Hepatocyte (in vitro differentiated cells): ENCODE measurements at places on chromosomes 3 and 15.
A peak's percentile ranks its signal among the peaks of the same experiment; 100 is the strongest.

DNA sequence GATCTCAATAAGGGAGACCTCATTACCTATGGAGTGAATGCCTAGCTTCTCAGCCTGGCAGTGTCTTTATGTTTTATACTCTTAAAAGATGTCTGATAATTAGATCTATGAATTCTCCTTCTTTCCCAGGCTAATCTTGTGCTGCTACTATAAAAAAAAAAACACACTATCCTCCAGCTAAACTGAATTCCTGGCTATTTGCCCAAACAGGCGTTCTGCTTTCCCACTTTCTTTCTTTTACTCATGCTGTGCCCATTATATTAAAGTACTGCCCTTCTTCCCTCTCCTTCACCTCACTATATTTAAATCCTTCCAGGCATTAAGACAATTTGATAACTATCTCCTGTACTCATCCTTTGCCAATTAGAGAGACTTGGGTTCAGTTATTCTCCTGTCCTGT is 1134.9 kb downstream of the ROBO2 start:
- DNase-seq, result no peak

DNA sequence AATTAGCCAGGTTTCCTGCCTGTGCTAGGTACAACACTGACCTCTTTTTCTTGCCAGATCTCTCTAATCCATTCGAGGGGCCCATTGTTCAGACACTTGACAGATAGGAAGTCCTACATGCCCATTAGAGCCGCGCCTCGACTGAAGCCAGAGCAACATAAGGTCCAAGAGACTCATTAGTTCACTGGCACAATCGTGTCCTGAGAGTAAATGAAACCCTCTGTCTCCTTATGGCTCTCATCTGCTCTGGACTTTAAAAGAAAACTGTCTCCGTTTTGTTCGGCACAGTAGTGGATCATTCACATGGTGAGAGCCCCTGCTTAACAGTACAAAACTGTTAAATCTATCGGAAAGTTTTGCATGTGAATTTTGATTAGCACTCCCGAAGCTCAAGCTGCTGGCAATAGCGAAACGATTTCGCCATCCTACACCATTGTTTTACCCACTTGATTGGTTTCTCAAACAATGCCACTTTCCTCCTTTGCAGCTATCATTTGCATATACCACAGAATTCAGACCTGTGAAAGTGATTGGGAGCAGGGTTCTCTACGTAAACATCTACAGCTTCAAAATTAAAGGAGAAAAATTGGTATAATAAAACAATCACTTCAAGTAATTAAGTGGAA is 19.0 kb upstream of the C15orf61 start:
- no peak for DNase-seq

DNA sequence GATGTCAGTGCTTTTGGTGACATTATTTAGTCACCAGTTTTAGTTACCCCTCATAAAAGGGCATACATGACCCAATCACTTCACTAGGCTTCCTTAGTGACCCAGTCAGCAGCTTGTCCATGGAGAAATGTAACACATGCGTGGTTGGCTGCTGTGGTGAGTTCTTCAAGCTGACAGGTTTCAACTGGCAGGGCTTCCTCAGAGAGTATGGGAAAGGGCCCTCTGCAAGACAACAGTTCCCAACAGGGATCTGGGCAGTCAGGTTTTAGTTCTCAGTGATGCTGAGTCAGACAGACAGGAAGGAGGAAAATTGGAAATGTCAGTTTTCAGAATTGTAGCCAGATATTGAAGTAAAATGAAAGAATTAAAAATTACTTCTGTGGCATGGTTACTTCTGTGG is 282.5 kb downstream of the TBL1XR1 start:
- no peak for DNase-seq

GRCh38 chr3:152491922-152492321 is 223.2 kb downstream of the MBNL1 start:
- no peak for DNase-seq

DNA sequence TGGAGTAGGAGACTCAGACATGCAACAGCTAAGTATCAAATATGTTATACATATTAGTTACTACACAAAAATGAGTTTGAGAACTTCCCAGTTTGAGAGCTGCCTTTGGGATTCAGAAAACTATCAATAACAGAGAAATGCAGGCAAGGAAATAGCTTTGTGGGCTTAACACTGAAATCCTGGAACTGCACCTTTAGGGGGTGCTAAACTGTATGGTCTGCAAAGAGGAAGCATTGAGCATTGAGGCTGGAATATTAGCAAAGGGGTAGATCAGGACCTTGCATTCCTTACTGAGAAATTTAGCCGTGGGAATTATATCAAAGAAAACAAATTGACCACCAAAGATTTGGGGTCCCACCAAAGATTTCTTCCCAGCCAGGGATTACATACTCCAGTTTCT is 580.0 kb downstream of the ZNF385D start:
- DNase-seq, result peak; percentile 40

- no peak for DNase-seq
Measured at GRCh38 chr3:120848503-120848902, 59.5 kb upstream of the STXBP5L start.

- DNase-seq, result no peak
Measured at GRCh38 chr3:37922721-37923568, 61.3 kb downstream of the CTDSPL start.

GRCh38 chr3:27666708-27667107 is 55.4 kb downstream of the EOMES start:
- DNase-seq, result peak; percentile 76

- DNase-seq, result peak; percentile 54
Measured at GRCh38 chr3:58998476-58999117, 51.2 kb downstream of the CFAP20DC start.

- DNase-seq, result no peak
Measured at GRCh38 chr3:136120373-136121348, 75.5 kb downstream of the MSL2 start.

- DNase-seq, result no peak
Measured at GRCh38 chr15:65066635-65067316, 1.0 kb downstream of the RASL12 start.

- no peak for DNase-seq
Measured at GRCh38 chr3:114770874-114771273, 376.2 kb downstream of the ZBTB20 start.

GRCh38 chr3:197907196-197907595 is 42.8 kb upstream of the RPL35A start:
- DNase-seq, result no peak

- DNase-seq, result no peak
Measured at GRCh38 chr3:167874671-167875372, 139.3 kb downstream of the SERPINI1 start.

GRCh38 chr3:12005951-12006625 is 1.9 kb downstream of the SYN2 start:
- DNase-seq, result no peak

DNA sequence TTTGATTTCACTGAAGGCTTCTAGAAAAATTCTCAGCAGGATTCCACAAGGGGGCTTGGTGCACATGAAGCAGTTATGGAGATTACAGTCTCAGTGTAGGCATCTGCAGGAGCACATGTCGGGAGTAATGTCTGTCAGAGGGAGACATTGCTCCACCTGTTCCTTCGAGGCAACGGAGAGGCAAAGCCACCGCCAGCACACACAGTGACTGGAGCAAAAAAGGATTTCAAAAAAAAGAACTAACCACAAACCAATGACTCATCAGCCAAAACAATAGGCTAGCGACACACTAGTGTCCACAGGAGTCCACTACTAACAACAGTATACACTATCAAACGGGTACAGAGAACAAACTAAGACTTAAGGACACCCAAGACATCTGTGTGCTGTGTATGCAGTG is 68.9 kb downstream of the NPTN start:
- peak; percentile 16 for DNase-seq

GRCh38 chr3:50459785-50460184 is 43.6 kb downstream of the CACNA2D2 start:
- DNase-seq, result no peak

- no peak for DNase-seq
Measured at GRCh38 chr3:35383216-35383615, 256.1 kb upstream of the ARPP21 start.

- no peak for DNase-seq
Measured at GRCh38 chr3:4746241-4746958, 232.8 kb upstream of the BHLHE40 start.

GRCh38 chr3:28117598-28117997 is 123.8 kb upstream of the CMC1 start:
- DNase-seq, result no peak

GRCh38 chr3:115999001-115999585 is 375.8 kb downstream of the GAP43 start:
- DNase-seq, result no peak

DNA sequence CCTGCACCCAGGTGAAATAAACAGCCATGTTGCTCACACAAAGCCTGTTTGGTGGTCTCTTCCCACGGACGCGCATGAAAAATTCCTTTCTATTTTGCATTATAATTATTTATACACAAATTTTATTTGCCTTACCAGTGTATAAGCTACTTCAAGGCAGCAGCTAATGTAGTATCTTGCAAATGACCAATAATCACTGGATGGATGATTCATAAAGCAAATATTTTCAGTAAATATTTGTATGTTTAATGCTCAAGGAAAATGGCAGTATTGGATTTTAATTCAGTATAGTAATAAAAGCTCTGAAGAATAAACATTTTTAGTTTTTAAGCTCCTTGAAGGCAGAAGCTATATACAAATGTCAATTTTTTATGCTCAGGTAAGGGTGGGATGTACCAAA is 158.7 kb upstream of the NANOGP8 start:
- no peak for DNase-seq

DNA sequence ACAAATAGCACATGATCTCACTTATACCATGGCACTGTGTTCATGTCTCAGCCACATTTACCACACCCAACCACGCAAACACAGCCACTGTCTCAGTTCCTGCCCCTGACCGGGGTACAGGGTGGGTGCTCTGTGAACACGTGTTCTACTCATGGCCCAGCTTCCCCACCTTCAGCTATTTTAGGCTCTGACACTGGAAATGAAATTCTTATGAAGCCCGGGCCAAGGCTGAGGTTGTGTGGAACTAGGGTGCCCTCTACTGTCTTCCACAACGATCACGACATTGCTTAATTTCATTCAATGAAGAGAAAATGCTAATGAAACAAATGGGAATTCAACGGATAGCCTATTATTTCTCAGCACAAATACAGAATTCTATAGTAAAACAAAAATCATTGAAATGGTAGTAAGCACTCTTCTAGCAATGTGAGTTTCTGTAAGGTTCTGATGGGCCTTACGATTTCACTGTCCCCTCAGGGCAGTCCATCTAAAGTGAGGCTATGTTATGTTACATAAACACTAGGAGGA is 2.1 kb upstream of the GABRA5 start:
- DNase-seq, result peak; percentile 72

- DNase-seq, result no peak
Measured at GRCh38 chr3:119025171-119025795, 9.4 kb downstream of the IGSF11 start.

GRCh38 chr3:109114746-109115145 is 3.2 kb downstream of the MORC1 start:
- DNase-seq, result no peak

DNA sequence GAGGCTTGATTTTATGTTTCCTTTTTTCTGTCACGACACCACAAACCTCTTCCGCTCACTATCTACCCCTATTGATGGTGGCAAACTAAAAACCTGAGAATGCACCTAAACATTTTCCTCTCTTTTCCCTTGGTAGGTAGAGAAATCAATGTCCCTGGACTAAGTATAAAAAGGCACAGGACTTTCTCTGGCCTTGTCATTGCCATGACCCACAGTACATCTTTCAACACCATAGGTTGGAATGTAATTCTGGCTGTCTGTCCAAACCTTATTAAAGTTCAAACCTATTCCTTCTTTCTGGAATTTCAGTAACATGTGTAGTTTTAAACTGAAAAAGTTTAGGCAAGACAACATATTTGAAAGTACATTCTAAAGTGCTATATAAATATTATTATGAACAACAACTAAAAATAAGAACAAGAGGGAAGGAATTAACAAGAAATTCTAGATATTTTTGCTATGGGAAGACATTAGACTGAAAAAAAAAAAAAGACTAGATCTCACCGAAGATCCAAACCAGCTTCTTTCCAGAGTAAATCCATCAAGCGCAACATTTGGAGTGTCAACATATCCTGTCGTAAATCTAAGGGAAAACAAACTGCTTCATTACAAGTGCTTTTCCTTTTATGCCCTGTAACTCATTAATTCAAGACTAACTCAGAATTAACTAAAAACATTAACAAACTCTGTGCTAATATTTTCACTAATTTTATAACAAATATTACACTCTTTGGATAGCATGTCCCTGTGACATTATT is 73.1 kb downstream of the FAIM start:
- no peak for DNase-seq

GRCh38 chr15:27220199-27220598 is 249.2 kb downstream of the GABRG3 start:
- no peak for DNase-seq

GRCh38 chr15:45891766-45892165 is 256.9 kb downstream of the SQOR start:
- peak; percentile 54 for DNase-seq

GRCh38 chr15:77027111-77027696 is 32.3 kb downstream of the PSTPIP1 start:
- DNase-seq, result no peak

DNA sequence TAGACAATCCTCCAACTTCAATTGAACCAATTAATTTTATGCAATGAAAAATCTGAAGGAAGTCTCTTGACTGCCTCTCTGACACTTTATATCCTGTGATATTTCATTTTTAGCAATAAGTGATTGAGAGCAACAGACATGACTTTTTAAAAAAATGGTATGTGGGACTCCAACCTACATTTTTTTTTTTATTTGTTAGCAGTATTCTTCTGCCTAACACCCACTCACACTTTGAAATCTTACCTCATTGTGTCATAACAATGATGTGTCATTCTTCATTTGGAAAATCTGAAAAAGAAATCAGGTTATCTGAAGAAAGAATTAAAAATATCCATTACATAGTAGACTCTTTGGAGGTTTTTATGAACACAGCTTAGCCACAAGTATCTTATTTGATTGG is 541.3 kb upstream of the KCNMB2 start:
- no peak for DNase-seq

GRCh38 chr3:102410616-102411015 is 24.2 kb upstream of the ZPLD1 start:
- no peak for DNase-seq

- DNase-seq, result no peak
Measured at GRCh38 chr3:138404121-138404520, 30.3 kb upstream of the ESYT3 start.

DNA sequence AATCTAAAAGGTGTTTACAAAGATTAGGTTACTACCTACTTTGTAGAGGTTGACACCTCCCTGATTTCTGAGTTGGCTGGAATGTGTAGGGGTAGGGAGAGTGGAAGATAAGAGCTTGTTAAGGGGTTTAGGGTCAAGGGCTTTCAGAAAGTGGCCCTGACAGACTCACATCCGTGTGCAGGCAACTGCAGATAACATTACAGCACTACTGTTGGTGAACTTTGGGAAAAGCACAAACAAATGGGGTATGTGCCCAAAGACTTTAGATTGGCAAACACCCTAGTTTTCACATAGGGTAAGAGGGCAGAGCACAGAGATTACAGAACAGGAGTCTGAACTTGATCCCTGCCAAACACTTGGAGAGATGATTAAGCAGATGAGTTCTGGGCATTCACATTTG is 375.7 kb downstream of the EPHB1 start:
- no peak for DNase-seq

GRCh38 chr15:57732526-57733331 is 26.2 kb downstream of the POLR2M start:
- DNase-seq, result peak; percentile 69

GRCh38 chr15:22257047-22258008 is 177.0 kb downstream of the OR4M2 start:
- DNase-seq, result no peak

GRCh38 chr3:23319366-23320312 is 116.5 kb downstream of the UBE2E2 start:
- DNase-seq, result no peak
